Activated T-cell treated with anti-CD3 and anti-CD28 coated beads for 24 hours (primary cell): ENCODE measurements at places on chromosomes 2 and 18.

- no peak for DNase-seq
Observed at GRCh38 chr2:8412586-8412985, 269.3 kb upstream of the ID2 start.

GRCh38 chr2:47403609-47404193, 745 bp downstream of the MSH2 start:
- no peak for DNase-seq

GRCh38 chr2:68926796-68927195, 25.9 kb downstream of the GKN2 start:
- DNase-seq, result no peak

GRCh38 chr2:11103984-11104793, 51.1 kb upstream of the SLC66A3 start:
- DNase-seq, result peak; percentile 40

GRCh38 chr18:59055345-59056032, 84.2 kb upstream of the SEC11C start:
- no peak for DNase-seq

DNA sequence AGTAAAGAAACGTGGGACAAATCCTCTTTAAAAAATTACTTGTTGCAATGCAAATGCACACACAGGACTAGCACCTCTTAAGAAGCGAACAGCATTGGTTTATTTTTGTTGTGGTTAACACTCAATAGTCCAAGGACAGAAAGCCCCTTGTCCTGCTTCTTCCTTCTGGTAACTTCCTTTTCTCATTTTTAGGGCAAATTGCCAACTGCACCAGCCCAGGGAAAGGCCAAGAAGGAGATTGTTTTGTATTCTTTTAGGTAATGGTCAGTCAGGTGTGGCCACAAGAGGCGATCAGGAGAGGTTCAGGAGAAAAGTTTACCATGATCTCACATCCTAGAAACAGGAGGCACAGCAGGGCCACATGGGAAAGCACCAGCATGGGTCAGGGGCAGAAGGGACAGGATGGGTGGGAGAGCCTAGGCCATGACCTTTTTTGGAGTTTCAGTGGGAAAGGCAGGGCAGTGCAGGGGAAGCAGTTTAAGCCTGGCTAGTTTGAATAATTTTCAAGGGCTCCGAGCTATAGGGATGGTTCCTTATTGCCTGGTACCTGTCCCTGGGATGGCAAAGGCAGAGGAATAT, 73.0 kb downstream of the CHRNA1 start:
- DNase-seq, result no peak

GRCh38 chr2:130303169-130303568, 39.5 kb upstream of the IMP4 start:
- DNase-seq, result no peak

DNA sequence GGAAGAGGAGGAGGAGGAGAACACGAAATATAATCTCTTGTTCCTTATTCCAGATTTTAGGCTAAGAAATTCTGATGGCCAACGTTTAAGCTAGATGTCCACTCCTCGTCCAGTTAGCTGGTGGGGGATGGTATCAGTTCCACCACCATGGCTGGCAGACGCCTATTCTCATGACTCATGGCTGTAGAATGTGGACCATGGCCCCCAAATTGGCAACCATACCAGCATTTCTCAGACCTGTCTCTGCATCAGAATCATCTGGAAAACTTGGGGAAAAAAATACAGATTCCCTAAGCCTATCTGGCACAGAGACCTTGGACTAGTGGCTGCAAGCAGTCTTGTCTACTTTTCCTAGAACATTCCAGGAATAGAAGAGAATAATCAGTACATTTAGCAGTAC, 267.7 kb upstream of the SIX2 start:
- no peak for DNase-seq

DNA sequence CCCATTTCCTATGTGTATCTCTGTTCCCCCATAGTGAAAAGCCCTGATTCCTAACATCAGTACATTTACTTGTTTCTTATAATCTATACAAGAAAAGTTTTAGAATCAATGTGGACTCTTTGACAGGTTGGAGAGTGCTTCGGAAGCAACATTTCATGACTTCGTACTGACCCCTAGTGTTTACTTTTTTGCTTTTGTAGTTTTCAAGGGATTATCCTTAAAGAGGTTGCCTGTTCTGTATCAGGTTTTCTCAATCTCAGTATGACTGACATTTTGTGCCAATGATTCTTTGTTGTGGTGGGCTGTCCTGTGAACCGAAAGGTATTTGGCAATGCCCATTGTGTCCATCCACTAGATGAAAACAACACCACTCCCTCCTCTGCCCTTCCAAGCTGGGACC, 43.3 kb upstream of the SERPINB2 start:
- no peak for DNase-seq

GRCh38 chr2:241555711-241556110, 2.8 kb upstream of the BOK start:
- no peak for DNase-seq

GRCh38 chr2:215262741-215263362, 49.0 kb upstream of the ATIC start:
- no peak for DNase-seq

GRCh38 chr2:125564471-125564870, 1091.5 kb upstream of the GYPC start:
- no peak for DNase-seq

- DNase-seq, result no peak
Observed at GRCh38 chr18:46374850-46375249, 270.7 kb downstream of the HAUS1 start.

DNA sequence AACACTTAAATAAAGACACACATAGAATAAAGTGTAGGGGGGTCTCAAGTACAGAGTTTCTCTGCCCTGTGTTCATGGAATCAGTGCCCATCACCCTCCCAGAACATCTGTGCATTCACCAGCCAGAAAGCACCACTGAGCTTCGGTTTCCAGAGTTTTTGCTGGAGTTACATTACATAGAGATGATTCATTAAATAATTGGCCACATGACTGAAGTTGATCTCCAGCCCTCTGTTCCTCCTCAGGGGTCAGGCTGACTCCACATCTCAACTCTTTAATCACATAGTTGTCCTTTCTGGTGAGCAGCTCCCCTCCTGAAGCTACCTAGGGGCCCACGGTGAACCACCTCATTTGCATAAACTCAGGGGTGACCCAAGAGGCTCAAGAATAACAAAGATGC, 129.8 kb downstream of the METTL4 start:
- DNase-seq, result no peak

- DNase-seq, result no peak
Observed at GRCh38 chr2:62339413-62339812, 143.5 kb downstream of the B3GNT2 start.

GRCh38 chr2:45809205-45809604, 157.7 kb downstream of the PRKCE start:
- DNase-seq, result no peak

DNA sequence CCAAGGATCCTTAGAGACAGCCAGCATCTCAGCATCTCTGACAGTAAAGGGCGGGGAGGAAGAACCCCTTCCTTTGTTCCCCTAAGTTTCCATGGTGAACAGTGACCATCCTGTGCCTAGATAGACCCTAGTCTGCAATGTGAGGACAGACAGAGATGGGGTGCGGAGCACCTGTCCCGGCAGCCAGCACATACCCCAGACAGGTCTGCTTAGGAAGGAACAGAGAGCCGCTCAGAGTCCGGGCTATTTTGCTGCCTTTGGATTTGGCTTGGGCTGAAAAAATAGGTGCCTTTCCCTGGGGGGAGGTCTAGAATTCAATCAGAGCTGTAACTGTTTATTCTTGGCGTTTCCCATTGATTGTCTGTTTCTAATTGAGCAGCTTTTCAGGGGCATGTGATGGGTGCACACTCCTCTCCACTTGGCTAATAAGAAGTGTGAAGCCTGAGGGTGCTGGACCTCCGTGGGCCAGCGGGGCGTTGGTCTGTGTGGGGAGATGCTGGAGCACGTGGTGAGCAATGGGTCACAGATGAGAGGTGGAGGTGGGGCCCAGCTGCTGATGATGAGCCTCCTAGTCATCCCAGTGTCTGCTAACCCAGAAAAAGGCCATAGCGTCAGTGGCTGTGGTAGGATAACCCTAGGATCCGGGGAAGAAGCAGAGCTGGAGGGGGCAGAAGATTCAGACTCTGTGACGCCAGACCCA, 236.8 kb downstream of the SEPTIN10 start:
- no peak for DNase-seq

DNA sequence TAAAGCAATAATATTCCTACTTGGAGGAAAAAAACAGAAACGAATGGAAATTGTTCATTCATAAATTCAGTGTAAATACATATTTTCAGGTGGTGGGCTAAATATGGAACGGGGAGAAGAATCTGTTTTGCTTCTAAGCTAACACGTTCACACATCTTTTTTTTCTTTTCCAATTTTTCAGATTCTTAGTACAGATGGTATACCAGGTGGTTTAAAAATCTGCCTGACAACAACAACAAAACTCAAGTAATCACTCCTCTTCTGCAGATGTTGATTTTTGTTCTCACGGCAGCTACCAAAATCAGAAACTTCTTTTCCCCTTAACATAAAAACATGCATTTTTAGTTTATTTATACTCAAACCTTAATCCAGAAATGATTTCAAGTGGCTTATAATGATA, 164.8 kb upstream of the SYT4 start:
- no peak for DNase-seq

DNA sequence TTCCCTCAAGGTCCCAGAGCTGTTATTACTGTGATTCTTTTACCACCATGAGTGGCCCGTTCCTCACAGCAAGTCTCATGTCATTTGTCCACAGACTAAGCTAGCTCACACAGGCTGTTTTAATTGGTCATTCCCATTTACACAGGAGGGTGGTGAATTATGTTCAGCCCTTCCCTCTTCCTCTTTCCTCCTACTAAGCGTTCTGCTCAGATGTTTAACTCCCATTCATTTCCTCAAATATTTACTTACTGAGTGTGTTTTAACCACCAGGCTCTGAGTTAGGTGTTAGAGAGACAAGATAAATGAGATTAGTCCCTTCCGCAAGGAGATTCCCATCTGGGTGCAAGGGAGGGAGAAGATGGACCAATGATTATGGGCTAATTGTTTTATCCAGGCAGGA, 403.6 kb upstream of the ACVR2A start:
- DNase-seq, result no peak

DNA sequence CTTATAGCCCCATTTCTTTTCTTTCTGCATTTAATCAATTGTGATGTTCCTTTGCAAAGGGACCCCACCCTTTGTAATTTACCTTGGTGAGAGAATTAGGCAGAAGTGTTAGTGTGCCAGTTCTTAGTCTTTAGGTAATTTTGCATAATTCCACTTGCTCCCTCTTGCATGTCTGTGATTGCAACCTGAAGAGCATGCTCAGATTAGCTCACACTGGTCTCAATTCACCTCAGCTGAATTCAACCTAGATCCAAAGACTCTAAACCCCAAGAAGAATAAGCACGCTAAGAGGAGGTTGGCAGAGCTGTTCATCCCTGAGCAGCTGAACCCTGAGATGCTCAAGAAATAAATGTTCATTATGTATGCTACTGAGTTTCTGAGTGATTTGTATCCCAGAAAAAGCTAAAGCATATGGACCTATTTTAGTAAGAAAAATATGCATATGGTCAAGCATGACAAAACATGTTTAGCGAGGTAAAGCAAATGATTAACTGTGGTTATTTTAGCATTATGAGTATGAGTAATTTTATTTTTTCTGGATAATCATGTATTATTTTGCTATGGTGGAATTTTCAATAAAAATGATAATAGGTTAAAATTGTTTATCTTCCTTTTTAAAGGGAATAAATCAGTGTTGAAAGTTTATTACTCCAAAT, 299.2 kb upstream of the ZSWIM2 start:
- no peak for DNase-seq

DNA sequence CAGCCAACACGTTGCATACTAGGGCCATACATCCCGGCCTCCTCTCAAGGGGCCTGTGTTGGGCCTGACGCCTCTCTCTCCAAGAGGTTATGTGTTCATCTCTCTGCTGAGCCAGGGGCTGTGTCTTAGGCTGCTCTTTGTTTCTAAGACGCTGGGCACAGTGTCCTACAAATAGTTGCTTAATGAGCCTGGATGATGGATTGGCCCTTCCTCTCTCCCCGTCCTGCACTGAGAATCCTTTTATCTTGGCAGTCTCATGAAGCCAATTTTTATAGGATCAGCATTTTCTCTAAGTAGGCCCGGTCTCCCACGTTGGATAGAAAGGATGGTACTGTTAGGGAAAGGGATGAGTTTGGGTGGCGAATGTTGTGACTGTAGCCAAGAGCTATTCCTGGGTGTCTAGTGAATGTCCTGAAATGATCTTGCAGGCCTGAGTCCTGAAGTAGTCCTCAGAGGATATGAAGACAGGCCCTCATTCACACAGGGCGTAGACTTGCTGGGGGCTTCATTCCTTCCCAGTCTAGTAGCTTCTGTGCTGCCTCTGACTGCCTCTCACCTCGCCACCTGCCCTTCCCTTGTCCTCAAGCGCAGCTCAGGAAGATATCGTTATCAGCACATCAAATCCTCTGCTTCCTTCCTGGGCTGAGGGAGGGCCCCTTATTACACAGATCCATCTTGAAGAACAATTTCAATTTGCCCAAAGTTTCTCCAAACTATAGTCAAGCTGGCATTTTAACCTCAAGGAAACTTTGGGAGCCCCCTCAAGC, 8.8 kb downstream of the LBH start:
- no peak for DNase-seq

- no peak for DNase-seq
Observed at GRCh38 chr18:55858661-55859515, 270.9 kb upstream of the TCF4 start.

DNA sequence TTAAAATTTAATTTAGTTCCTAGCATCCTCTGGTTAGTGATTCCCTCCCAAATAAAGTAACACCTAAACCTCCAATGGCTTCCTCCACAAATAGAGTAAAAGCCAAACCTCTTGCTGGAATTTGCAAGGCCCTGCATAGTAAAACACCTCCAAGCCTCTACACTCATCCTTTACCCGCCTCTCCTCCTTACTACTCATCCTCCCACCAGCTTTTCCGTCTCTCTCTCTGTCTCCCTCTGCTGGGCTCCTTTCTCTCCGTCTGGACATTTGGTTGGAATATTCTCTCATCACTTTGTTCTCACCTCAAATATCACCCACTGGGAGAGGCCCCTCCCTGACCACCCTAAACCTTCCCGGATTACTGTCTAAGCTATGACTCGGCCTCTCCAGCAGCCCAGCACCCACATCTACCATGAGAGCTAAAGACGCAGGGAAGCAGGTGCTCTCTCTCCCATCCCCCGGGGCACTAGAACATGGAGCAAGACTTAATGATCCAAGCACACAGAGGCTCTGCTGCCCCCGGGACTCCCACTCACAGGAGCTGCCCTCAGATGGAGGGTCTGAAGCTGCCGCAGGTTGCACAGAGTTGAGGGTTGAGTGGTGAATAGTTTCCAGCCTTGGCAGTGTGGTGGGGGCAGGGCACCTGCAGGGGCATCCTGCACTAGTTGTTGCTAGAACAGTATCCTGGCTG, 167.2 kb downstream of the FBXO15 start:
- no peak for DNase-seq

- DNase-seq, result no peak
Observed at GRCh38 chr2:220478305-220479058, 851.1 kb downstream of the SLC4A3 start.

DNA sequence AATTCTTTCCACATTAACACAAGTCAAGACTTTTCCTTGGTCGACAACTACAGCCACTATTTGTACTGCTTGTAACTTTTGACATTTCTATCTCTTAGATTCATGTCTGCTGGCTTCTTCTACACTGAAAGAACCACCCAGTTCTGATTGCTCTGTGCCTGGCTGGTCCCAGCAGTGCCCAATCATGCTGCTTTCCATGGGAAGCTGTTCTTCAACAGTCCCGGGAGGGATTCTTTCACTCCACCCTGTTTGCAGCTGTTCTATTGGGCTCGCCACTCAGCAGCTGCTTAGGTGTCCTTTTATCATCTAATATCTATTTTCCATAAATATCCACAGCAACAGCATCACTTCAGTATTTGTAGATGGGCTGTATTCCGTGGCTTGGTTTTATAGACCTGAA, 471.1 kb upstream of the SMIM21 start:
- DNase-seq, result no peak
